ENCODE measurements at places on chromosomes 11 and 22. TPM values are rescaled to one million over a fixed set of nuclear protein-coding genes. Genes with fewer than 3 reads are reported as not detected.
A peak's percentile ranks its signal among the peaks of the same experiment; 100 is the strongest.

Gene RTN4R
- 2.7 TPM for total RNA-seq

Gene GRIA4
- total RNA-seq, result not detected

Gene GP1BB
- total RNA-seq, result not detected

Gene PKDREJ
- total RNA-seq, result not detected

Gene OR4D10
- not detected for total RNA-seq

Gene PNPLA3
- 4.3 TPM for total RNA-seq

Gene SAAL1
- 50.1 TPM for total RNA-seq

Gene CPSF7
- 48.1 TPM for total RNA-seq

Gene SLC22A6
- not detected for total RNA-seq

Gene KCNK7
- total RNA-seq, result not detected

Gene C11orf52
- not detected for total RNA-seq

Gene API5
- 82.5 TPM for total RNA-seq

Gene CEND1
- 1.0 TPM for total RNA-seq

Gene CCDC157
- 3.1 TPM for total RNA-seq

DNA sequence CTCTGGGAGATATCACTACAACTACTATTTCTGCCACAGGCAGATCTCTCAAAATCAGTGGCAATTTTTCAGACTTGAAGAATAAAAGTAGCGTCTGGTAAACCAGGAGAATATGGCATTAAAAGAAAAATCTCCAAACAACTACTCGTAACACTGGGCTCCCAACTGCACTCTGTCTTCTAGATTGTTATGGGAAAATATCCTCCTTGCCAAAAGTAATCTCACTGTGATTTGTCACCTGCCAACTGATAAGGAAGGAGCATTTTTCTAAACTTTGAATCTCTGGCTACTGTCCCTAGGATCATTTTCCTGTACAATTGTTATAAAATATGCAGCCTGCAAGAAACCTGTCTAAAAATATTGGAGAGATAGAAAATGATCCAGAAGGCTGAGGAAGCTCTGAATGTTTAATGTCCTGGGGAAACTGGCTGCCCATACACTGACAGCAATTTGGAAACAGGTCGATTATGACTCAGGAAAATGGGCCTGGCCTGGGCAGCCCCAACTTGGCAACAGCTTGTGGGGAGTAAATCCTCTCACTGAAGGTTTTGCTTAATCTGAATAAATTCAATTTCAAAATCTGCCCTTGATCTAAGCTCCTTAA is 90.5 kb upstream of the DBX1 start:
- DNase-seq, result no peak

GRCh38 chr11:108009497-108010370 is 1.0 kb downstream of the CUL5 start:
- no peak for DNase-seq

DNA sequence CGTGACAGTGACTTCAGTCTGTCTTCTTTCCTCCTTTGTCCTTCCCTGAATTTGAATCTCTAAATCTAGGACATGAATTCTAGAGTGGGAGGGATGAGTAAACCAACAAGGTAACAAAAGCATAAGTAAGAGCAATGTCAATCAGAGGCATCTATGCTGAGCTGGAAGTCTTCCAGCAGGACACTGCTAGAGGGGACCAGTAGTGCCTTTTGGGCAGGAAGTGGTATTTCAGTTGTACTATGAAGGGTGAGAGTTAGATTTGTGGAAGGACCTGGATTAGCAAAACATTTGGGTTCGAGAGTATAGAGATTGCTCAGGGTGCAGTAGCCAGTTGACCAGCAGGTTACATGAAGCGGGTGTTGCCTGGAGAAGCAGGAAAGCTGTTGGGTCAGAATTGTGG is 40.3 kb downstream of the MEI1 start:
- DNase-seq, result no peak

GRCh38 chr11:100956351-100956750 is 173.3 kb downstream of the PGR start:
- DNase-seq, result no peak

- peak; percentile 1 for DNase-seq
Observed at GRCh38 chr11:133718238-133718637, 127.1 kb downstream of the SPATA19 start.

- no peak for DNase-seq
Observed at GRCh38 chr22:46455446-46455845, 82.0 kb downstream of the CELSR1 start.

DNA sequence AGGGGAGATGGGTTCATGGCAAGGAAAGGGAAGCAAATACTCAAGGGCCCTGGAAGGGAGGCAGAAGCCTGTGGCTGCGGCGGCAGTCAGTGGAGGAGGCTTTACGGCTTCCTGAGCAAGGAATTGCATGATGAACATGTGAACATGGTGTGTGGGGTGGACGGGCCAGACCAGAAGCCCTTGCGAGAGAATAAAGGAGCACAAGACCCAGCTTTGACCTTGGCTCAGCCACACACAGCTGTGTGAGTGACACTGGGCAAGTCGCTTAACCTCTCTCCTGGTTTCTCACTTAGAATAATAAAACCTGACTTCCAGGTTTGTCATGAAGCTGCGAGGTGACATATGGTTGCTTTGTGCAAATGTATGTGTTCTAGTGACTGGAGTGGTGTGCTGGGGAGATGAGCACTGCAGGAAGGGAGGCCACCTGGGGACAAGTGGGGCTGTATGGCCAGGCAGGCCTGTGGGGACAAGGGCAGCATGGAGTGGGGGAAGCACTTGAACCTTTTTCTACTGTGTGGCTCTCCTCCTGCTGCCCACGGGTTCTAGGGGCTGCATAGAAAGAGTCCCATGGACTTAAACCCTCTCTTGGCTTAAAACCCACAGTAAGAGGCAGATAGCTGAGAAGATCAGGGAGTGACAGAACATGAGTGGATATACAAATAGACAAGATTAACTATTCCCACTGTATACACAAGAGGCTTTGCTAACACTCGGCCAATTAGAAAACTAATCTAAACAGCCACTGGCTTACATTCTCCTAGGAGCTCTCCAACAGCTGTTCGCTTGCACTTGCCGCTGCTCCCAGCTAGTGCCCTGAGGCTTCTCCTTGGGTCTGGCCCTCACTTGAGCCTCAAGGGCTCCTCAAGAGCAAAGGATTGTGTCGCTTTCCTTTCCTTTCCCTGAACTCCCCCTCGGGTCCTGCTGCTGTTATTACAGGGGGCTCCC is 67.3 kb upstream of the CDON start:
- DNase-seq, result no peak

GRCh38 chr11:130523609-130524008 is 75.2 kb downstream of the ADAMTS15 start:
- peak; percentile 76 for DNase-seq

DNA sequence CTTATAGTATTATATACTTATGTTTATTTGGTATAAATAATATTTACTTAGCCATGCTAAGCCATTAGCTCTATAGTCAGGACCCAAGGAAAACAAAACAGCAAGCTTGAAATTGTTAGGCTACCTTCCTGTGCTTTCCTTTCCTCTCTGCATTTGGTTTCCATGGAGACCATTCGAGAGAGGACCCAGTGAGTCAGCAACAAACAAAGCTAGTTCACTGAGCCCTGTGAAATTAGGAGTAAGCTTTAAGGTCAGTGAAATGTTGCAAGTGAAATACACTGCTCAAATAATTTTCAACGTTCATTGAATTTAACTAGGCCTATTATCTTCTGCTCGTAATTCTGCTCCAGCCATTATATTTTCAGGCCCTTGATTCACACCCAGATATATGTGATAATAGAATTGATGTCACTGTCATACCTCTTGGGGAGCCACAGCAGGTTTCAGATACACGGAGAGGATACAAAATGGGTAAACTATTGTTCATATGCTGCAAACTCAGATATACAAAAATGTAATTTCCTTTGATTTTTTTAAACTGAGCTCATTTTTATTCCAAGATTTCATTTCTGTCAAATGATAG is 9.1 kb upstream of the OR10D3 start:
- peak; percentile 73 for DNase-seq

DNA sequence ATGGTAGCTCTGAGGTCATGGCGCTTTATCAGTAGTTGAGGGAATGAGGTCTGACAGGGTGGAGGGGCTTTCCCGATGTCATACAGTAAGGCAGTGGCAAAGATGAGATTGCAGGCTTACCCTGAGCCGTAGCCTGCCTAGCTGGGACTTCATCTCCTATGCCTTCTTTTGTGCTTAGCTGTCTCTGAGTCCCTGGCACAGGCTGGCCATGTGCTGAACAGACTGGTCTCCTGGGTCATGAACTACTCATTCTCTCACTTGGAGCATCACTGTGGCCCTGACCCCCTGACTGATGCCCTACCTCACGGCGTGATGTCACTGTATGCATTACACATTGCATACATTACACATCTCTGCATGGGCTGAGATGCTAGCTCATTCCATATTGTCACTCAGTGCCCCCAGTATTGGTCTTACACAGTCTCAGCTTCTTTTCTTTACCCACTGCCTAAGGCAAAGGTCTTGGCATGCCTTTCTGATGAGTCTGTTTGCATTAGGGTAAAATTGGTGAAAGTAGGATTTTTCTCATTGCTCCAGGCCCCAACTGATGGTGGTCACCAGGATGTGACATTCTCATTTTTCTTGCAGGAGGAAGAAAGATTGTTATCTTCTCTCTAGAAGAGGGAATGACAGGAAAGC is 389.4 kb upstream of the CADM1 start:
- DNase-seq, result peak; percentile 68

- DNase-seq, result no peak
Observed at GRCh38 chr11:66332371-66333219, 3.6 kb downstream of the RIN1 start.

GRCh38 chr22:37674951-37675929 is at the start of gene LGALS1:
Gene LGALS1 (plus strand): TSS chr22:37675636. CDS start chr22:37675703, 67 bp downstream.
- peak; percentile 98 for DNase-seq

- no peak for DNase-seq
Observed at GRCh38 chr11:111569476-111569875, 29.0 kb downstream of the LAYN start.

DNA sequence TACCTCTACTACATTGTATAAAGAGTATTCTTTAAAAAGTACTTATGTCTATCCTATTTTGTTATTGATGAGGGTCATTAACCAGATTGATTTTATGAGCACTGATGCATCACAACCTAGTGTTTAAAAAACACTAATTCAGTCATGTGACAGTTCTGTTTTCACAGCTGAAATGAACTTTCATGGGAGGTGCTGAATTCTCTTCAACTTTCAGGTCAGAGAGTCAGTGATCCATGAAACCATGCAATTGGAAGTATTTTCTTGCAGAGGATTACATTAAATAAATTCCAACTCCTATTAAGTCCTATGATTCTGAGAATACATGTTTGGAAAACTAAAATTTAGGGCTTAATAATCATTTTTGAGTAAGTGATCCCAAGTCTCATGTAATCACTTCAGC is 889.4 kb downstream of the KCNA4 start:
- no peak for DNase-seq

- peak; percentile 53 for DNase-seq
Observed at GRCh38 chr22:22397292-22397870, 111.2 kb downstream of the ZNF280B start.

DNA sequence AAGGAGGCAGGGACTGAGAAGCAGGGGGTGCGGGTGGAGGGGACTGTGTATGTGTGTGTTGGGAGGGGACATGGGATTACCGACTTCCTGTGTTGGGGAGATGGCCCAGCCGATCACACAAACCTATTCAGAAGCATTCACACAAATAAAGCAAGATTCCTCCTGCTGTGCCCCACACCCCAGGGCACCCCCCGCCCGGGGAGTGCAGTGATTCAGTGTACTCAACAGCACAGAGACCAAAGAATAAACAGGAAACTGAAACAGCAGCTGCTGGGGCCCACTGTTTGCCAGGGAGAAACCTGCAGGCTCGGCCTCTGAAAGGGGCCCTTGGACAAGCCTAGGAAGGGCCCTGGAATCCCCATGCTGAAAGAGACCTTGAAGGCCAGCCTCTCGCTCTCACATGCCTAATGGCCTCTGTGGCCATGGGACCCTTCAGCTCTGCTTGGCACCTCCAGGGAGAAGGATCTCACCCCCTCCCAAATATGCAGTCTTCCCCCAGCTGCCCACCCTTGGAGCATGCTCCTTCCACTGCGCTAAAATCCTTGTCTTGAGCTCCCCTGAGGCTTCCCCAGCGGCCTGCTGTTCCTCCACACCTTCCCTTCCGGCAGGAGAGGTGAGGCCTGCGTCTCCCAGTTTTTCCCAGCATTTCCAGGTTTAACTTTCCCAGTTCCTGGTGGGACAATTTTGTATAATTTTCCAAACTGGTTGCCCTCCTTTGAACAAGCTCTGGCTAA is 72.9 kb downstream of the CSNK2A3 start:
- DNase-seq, result peak; percentile 73

GRCh38 chr22:37896181-37896592 is 9.9 kb upstream of the MICALL1 start:
- peak; percentile 68 for DNase-seq

GRCh38 chr11:235609-235996 is 539 bp downstream of the SIRT3 start:
- DNase-seq, result no peak

DNA sequence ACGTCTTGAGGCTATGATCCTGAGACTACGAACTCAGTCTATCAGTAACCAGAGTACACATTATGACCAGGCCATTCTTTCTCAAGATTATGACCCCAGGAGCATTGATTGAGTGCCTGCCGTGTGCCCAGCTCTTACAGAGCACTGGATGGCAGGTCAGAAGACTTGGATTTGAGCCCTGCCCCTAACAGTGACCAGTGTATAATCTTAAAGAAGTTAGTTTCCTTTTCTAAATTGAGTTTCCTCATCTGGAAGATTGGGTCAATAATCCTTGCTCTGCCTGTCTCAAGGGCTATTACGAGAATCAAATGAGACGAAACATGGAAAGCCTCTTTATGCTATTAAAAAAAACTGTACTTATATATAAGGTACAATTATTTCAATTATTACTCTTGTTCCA is 38.2 kb downstream of the SLCO2B1 start:
- DNase-seq, result no peak

- no peak for DNase-seq
Observed at GRCh38 chr11:12329797-12330196, 47.6 kb upstream of the PARVA start.

DNA sequence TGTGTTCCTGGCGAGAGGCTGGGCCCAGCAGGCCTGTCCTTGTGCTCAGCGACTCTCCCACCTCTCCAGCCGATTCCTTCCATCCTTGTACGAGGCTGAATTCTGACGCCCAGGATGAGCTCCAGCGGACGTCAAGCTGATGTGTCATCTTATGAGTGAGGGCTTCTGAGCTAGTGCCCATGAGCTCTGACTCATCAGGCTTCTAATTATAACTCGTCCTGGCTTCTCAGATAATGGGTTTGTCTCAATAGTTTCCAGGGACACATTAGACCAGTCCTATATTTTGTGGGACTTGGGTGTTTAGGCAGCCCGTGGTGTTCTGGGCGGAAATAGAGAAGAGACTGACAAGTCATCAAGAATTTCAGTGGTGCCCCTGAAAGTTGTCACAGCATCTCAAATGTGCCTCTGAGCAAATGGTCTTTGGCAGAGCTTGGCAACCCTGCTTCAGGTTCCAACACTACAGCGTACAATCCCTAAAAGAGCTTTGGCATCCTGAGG is 108.2 kb upstream of the CD44 start:
- DNase-seq, result peak; percentile 99

All from HT1080 (cell line).